ENCODE measurements at places on chromosomes 5 and 9.

GRCh38 chr9:70933321-70933720, 188.1 kb downstream of the TRPM3 start:
- no peak for DNase-seq

DNA sequence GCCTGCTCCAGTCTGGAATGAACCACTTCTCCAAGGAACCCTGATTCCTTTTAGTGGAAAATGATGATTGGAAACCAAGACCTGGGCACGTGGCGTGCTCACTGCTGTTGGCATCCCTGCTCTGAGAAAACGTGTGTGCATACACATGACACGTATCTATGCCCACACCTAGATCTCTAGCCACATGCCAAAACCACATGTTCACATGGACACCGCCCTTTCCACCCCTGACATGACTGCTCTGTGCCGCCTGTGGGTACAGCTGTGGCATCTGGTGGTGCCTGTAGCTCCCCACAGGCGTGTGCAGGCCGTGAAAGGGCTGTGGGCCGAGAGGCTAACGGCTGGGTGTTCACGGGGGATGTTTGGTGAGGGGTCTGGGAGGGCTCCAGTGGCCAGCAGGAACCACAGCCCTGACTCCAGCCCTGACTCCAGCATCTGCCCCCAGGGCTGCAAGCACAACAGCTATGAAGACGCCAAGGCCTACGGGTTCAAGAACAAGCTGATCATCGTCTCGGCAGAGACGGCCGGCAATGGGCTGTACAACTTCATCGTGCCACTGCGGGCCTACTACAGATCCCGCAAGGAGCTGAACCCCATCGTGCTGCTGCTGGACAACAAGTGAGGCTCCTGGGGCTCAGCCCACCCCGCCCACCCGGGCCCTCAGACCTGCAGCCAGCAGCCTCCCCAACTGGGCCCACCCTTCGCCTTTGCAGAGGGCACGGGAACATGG, 75.1 kb downstream of the KCNT1 start:
- no peak for DNase-seq

- peak; percentile 69 for DNase-seq
Observed at GRCh38 chr9:127049044-127049443, 73.4 kb downstream of the ANGPTL2 start.

- DNase-seq, result no peak
Observed at GRCh38 chr5:53678981-53679660, 118.7 kb downstream of the NDUFS4 start.

- no peak for DNase-seq
Observed at GRCh38 chr5:156420665-156421064, 93.7 kb downstream of the SGCD start.

- no peak for DNase-seq
Observed at GRCh38 chr5:152804179-152804578, 399.1 kb upstream of the NMUR2 start.

DNA sequence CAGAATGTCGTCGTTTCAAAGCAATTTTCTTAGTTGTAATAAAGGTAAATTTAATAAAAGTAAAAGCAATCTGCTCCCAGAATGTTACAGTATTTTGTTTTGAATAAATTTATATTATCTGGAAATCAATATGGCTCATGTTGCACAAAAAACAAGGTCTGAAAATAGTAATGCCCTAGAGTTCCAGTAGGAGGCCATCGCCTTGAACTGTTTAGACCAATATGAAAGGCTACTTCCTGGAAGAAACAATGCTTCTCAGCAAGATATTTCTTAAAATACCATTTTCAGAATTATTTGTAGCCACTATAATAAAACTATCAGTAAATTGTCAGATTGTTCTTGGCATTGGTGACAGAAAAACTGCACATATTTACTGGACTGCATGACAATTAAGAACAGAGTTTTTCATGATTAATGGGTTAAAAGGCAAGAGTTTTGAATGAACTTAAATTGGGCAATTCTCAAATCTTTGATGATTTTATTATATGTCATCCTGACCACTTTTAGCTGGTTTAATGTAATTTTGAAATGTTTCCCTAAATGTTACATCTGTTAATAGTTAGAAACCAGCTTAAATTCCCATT, 153.2 kb downstream of the COMMD10 start:
- no peak for DNase-seq

- no peak for DNase-seq
Observed at GRCh38 chr9:136963341-136963740, 11.3 kb downstream of the LCN12 start.

Measured in AG04450 (cell line).